ENCODE measurements at places on chromosomes 6 and 20.
A peak's percentile ranks its signal among the peaks of the same experiment; 100 is the strongest.

DNA sequence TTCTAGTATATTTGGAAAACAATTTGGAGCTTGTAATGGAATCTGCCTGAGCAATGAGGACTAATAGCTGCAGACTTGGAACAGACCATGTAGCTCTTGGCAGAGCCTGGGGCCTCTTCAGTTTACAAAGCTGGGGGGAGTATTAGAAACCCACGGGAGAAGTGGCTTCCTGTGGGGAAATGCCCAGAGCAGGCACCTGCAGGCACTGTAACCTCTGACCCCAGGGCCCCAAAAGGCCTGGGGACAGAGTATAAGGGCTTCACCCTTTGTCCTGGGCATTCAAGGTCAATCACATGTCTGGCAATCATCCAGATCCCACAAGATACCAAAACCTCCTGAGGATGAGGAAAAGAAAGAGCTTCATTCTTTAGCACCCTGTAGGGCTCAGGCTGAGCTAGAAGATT, 19.4 kb downstream of the PKIG start:
- DNase-seq: no peak

DNA sequence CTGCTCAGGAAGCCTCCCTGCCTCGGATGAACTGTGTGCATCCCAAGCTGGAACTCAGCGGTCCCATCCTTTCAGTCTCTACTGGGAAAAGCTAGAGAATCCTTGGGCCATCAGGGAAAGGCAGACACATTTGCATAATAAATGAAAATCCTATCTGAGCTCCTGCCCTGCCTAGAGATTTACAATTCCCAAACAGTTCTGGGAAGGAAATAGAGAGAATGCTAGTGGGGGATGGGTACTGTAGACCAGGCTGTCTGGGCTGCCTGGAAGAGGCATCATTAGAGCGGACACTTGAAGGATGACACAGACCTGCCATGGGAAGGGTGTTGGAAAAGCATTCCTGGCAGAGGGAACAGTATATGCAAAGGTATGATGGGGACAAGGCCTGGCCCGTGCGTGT, 44.3 kb downstream of the TFAP2C start:
- DNase-seq: no peak

GRCh38 chr6:65531533-65531932, 175.5 kb downstream of the EYS start:
- DNase-seq: no peak

DNA sequence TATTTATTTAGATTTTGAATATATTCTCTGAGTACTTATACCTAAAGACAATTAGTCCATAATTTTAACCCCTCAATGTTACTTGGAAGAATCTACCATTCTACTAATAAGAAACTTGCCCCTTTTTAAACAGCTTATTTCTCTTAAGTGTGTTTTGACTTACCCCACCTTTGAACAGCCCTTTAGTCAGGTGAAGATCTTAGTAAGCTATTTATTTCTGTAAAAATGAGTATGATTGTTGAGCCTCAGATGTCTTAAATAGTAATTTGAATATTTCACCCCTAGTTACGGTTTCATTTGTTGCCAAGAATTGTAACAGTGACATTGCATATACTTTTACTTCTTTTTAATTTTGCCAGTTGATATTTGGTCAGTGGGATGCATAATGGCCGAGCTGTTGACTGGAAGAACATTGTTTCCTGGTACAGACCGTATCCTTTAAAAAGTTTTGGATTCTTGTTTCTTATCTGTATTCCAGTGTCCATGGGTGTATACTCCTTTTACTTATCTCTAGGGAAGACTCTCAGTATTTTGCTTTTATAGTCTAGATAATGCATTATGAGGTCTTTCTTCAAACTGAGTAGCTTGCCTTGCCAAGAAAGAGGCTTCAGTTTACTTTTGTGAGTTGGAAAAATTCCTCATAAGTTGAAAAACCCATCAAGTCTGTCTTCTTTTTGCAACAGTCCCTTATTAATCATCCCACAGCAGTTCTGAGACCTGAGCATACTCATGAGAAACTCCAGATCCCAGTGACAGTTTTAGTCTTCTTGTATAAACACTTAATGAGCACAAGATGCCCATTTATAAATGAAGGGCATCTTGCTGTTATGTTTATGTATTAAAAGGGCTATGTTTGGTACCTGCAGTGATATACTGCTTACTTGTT, 48.8 kb downstream of the MAPK14 start:
- DNase-seq: no peak

- DNase-seq: no peak
Observed at GRCh38 chr6:98970469-98970868, 22.7 kb upstream of the FBXL4 start.

DNA sequence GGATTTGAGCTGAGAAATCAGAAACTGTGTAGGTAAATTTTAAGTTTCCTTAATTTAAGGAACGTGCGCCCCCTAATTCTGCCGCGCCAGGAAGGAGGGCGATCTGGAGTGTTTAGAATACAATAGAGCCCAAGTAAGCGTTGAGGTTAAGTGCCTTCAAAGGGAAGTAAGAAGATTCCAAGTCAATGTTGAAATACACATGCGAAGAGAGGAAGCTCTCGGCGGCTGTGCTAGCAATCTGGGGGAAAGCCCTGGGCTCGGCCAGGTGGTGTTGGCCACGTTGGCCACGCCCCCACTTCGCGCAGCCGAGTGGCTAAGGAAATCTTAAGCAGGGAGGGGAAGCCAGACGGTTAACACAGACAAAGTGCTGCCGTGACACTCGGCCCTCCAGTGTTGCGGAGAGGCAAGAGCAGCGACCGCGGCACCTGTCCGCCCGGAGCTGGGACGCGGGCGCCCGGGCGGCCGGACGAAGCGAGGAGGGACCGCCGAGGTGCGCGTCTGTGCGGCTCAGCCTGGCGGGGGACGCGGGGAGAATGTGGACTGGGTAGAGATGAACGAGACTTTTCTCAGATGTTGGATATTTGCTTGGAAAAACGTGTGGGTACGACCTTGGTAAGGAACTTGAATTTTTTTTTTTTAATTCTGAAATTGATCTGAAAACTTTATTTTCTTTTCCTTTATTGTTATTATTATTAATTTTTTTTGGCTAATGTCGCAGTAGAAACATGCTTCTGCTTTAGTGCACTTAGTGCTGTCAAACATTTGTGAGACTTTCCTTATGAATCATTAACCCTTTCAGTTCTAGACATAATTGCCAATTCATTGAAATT, at the start of gene PRDM1:
Gene PRDM1 (plus strand): TSS at position 353 of the 830 bp plus-strand sequence. CDS start 218 bp downstream, at position 571.
- peak; percentile 57 for DNase-seq

- DNase-seq: no peak
Observed at GRCh38 chr6:4510906-4511640, 265.1 kb upstream of the CDYL start.

DNA sequence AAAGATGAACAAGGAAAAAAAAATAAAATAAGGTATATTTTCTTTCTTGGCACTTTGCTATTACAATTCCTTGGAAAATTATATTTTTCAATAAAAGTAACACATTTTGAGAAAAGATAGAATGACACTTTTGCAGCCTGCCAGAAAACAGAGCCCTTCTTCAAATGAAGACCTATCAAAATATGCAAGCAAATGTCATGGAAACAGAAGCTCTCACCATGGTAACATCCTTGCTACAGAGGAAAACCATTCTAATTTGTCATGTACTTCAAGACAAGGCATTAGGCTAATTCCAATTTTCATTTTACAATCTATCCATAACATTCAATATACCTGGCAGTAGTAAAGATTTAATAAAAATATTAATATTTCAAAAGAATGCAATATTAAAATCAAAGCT, 177.9 kb downstream of the RNGTT start:
- DNase-seq: no peak

DNA sequence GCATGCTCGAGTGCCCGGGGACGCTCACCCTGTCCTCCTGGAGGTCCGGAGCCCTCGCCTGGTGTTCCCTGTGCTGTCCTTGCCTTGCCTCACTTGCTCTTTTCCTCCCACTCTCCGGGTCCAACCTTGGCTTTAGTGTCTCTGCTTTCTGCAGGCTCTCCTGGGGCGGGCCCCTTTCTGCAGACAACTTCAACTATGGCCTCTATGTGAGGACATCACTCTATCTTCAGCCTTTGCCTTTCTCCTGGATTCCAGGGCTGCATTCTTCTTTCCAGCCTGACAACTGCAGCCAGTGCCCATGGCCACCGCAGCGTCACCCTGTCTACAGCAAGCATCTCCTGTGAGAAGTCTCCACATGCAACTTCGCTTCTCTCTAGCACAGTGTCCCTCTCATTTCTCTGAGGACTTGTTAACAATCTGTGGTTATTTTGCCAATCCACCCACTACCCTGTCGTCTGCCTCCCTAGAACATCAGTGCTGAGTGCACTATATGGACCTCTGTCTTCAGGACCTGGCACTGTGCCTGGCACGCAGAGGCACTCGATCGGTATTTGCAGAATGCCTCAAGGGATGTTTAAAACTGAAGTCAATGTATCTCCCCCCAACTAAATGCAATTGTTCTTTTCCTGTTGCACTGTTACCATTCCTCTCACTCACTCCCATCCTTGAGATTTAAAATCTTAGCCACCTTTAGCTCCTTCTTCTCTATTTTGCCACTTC, 35.9 kb downstream of the FOXC1 start:
- DNase-seq: no peak

GRCh38 chr6:72975352-72975752, 249.9 kb downstream of the KHDC1L start:
- DNase-seq: no peak

Measured in stimulated activated CD4-positive, alpha-beta T cell treated with anti-CD3 and anti-CD28 coated beads, Interleukin-15, amount 100 ng/mL, for 1 hour (primary cell).